ENCODE measurements at places on chromosomes 1 and 21.

DNA sequence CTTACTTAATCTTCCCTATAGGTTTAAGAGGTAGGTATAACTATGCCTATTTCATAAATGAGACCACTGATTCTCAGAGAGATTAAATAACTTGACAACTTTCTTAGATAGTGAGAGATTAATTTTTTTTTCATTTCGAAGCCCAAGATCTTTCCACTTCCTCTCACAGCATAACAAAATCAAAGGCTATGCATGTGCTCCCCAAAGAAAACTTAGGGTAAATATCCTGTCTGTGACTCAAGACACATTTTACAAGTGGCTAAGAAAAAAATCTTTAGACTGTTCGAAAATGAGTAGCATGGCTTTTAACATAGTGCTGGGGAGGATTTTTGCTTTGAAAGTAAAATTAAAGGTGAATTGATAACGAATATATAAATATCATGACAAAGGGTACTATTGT, 8.2 kb upstream of the C1orf141 start:
- no peak for DNase-seq

DNA sequence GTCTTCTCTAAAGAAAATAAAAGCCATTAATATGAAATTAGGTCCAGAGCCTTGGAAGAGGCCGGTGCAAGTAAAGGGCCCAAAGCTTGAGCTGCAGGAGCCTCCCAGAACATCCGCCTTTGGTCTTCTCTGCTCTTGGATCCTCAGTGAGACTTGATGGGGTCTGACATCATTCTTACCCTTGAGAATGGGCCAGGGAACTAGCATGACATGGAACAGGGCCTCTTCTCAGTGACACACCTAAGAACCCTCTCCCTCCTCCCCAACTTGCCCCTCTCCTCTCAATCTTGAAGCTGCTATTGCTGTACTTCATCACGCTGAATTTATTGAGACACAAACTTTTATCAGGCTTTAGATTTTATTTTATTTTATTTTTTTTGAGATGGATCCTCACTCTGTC, 40.3 kb upstream of the SRSF10 start:
- DNase-seq = no peak

- no peak for DNase-seq
Measured at GRCh38 chr21:31945141-31945540, 72.3 kb downstream of the HUNK start.

- no peak for DNase-seq
Measured at GRCh38 chr1:215754112-215754511, 187.0 kb downstream of the KCTD3 start.

GRCh38 chr1:232111611-232112010, 485.0 kb downstream of the DISC1 start:
- no peak for DNase-seq

- DNase-seq = no peak
Measured at GRCh38 chr1:29835406-29835805, 599.1 kb downstream of the PTPRU start.

GRCh38 chr1:82258887-82259286, 458.2 kb downstream of the ADGRL2 start:
- no peak for DNase-seq

GRCh38 chr1:20376880-20377494, 86.3 kb downstream of the VWA5B1 start:
- DNase-seq = peak; percentile 71
